ENCODE measurements at places on chromosomes 7 and 10. TPM values are rescaled to one million over a fixed set of nuclear protein-coding genes. Genes with fewer than 3 reads are reported as not detected.

The LEP gene
- polyA plus RNA-seq = not detected

The TBXAS1 gene
- 2.6 TPM for polyA plus RNA-seq

The KLF14 gene
- not detected for polyA plus RNA-seq

The ELMO1 gene
- polyA plus RNA-seq = 131 TPM

The LMOD2 gene
- polyA plus RNA-seq = not detected

The CLRN3 gene
- polyA plus RNA-seq = not detected

The TMEM270 gene
- polyA plus RNA-seq = not detected

The LSM5 gene
- polyA plus RNA-seq = 228 TPM

The OR2A5 gene
- not detected for polyA plus RNA-seq

The SEM1 gene
- polyA plus RNA-seq = 1,017 TPM

All from Purkinje cell (primary cell).